IMR-90 (cell line): ENCODE measurements at places on chromosomes 3 and 15.

DNA sequence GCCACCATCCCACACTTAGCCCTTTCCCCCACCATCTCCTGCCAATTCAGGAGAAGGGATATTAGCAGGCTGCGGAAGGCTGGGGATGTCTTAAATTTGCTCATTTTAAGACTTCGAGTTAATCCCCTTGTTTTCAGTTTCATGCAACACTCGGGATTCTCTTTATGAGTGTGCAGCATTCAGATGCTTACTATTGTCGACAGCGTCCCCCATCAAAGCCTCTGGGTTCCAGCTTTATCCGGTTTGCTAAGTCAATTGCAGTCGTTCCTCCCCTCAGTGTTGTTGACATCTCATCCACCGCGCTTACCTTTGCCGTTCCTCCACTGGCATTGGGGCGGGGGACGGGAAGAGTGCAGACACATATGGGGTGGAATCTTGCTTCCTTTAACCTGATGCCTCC, 220.2 kb downstream of the VPS13C start:
- DNase-seq = no peak

DNA sequence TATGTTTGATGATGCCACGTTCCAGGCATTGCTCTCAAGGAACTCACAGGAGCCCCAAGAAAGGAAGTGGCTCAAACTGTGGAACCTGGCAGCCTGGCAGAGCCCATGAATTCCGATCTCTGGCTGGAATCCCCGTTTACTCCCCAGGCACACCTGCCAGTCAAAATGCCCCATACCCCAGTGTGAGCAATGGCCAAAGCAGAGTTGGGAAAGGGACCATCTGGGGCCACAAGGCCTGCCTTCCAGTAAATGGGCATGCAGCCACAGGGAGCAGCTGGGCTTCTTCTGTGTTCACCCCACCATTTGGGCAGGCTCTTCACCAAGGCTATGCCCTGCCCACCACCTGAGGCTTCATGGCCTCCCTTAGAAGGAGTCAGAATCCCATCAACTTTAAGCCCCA, 257.0 kb upstream of the GOLGA6L4 start:
- DNase-seq = no peak

- peak; percentile 10 for DNase-seq
These were observed 2.2 kb downstream of the POLG start for GRCh38 chr15:89332446-89332845.

GRCh38 chr3:139629033-139629432, 48.7 kb downstream of the NMNAT3 start:
- DNase-seq = peak; percentile 2

GRCh38 chr3:123071146-123071545, 4.3 kb downstream of the PDIA5 start:
- peak; percentile 51 for DNase-seq

DNA sequence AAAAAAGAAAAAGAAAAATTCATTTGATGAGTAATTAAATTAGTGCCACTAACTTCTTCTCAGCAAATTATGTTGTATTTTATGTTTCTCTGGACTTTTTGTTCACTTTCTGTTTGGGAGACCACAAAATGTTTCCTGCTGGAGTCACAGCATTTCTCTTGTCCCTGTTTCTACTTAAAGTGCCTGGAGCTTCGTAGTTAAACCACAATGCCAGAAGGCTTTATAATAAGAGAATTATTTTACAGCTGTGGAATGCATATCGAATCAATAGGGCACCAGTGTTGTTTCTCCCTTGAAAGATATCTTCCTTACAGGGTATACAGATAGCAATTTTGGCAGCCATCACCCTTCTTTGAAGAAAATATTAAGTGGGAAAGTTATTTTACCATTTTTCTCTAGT, 3.2 kb downstream of the DTWD1 start:
- DNase-seq = peak; percentile 44

DNA sequence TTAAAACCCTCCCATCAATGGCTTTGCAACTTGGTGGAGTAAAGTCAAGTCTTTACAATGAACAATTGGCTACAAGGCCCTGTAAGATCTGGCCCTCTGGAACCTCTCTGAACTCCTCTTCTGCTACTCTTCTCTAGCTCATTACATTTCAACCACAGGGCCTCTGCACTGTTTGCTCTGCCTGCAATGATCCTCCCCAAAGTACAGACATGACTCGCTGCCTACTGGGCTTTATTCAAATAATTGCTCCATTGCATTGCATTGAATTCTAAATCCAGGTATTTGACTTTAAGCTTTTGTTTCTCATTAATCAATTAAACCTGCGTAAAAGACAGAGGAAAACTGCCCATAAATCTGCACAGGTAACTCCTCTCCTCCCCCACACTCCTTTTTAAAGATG, 96.7 kb downstream of the CD47 start:
- DNase-seq = no peak

- DNase-seq = peak; percentile 77
These were observed 1.1 kb downstream of the CMTM7 start for GRCh38 chr3:32392536-32393302.

DNA sequence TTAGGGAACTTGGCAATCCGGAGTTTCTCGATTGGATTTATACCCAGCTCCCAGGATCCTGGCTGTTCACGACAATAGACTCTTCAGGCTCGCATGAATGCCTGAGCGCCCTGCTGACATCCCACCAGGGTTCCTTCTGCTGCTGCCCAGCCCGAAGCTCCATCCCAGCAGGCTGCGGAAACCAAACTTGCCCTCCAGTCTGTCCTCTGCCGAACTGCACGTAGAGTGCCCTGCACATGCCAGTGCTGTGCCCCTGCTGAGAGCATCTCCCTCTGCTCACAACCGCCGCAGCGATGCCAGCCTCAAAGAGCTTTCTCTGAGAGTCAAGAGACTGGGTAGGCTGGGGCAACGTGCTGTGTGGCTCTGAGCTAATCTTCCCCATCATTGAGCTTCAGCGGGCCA, 6.9 kb downstream of the ADAMTS7 start:
- DNase-seq = no peak

DNA sequence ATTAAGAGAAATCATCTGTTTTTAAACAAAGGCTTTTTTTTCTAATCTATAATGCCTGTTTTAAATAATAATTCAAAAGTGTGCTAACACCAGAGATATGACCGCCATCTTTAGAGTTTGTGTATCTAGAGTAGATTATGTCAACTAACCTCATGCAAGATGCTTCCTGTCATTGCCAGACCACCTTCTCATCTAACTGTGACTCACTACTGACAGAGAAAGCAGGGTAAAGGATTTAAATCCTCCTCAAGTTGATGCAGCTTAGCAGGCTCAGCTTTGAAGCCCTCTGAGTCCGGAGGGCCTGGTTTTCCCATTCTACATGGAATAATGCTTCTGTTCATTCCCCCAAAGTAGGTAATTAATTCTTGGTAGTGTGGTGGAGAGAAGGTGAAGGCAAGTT, 108.5 kb downstream of the ECT2 start:
- DNase-seq = peak; percentile 17

GRCh38 chr15:80070840-80071239, 11.4 kb downstream of the ZFAND6 start:
- DNase-seq = peak; percentile 58

DNA sequence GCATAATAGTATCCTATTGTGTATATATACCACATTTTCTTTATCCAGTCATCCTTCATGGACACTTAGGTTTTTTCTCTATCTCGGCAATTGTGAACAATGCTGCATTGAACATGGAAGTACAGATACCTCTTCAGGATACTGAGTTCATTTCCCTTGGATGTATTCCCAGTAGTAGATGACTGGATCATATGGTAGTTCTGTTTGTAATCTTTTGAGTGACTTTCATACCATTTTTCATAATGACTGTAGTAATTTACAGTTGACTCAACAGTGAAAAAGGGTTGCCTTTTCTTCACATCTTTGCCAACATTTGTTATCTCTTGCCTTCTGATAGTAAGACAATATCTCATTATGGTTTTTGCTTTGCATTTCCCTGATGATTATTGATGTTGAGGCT, 21.8 kb downstream of the MYH15 start:
- DNase-seq = peak; percentile 93

- DNase-seq = no peak
These were observed 29.8 kb upstream of the CMTM6 start for GRCh38 chr3:32532434-32532833.

DNA sequence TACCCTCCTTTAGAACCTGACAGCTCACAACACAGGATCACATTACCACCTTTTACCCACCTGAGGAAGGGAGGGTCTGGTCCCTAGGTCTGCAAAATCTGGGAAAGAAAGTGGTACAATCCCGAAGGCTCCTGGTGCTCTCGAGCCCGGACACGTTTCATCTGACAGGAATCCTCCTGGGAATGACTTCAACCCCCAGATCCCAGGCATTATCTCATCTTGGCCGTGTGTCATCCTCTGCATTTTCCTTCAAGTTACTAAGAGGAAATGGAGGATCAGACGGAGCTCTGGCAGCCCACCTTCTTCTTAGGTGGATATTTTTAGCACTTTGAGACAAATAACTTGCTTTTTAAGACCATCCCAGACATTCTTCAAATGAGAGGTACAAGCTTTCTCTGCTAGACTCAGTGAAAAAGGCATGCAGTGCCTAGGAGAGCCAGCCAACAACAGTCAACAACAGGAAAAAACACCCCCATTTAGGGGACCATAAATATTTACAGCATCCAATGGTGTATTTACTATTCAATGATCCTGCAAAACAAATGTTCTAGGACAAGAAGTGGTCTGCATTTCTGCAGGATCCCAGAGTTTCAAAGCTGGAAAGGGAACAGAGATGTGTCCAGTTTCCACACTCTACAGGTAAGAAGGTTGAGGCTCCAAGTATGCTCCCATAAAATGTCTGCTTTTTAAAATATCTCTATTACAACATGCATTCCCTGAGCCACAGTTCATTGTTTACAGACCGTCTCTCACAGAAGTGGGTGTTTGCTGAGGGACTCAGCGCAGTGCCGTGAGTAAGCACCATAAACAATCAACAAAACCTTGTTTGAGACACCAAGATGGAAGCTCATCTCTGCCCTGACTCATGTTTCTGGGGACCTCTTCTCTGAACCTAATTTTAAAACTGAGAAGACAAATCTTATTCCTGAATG, 38.3 kb upstream of the ARHGEF3 start:
- DNase-seq = peak; percentile 87

GRCh38 chr3:159169828-159170227, 368.0 kb downstream of the MFSD1 start:
- peak; percentile 53 for DNase-seq

GRCh38 chr15:33068007-33068481, 126.5 kb downstream of the FMN1 start:
- no peak for DNase-seq

GRCh38 chr15:101250873-101251829, 697 bp downstream of the CHSY1 start:
- no peak for DNase-seq

- DNase-seq = no peak
These were observed 331.5 kb upstream of the CFAP20DC start for GRCh38 chr3:59381282-59381681.

- no peak for DNase-seq
These were observed 36.3 kb downstream of the ASTE1 start for GRCh38 chr3:130990282-130990681.

DNA sequence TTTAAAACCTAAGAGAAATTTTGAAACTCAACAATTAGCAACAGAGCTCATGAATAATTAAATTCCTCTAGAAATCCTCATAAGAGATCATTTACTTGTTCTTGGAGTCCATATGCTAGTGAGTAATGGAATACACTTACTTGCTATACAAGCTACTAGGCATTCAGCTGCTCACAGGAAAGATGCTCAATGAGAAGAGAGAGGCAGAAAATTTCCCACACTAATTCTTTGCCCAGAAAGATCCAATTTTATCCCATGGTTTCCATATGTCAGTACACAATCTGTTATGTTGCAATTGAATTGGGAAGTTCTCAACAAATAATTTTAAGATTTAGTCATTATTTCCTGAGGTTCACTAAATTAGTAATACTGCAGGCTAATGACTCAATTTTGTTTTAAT, 310.4 kb downstream of the RYR3 start:
- DNase-seq = no peak

GRCh38 chr15:39512643-39513042, 68.2 kb upstream of the THBS1 start:
- DNase-seq = no peak

GRCh38 chr3:84547971-84548970, 410.5 kb upstream of the CADM2 start:
- DNase-seq = no peak

DNA sequence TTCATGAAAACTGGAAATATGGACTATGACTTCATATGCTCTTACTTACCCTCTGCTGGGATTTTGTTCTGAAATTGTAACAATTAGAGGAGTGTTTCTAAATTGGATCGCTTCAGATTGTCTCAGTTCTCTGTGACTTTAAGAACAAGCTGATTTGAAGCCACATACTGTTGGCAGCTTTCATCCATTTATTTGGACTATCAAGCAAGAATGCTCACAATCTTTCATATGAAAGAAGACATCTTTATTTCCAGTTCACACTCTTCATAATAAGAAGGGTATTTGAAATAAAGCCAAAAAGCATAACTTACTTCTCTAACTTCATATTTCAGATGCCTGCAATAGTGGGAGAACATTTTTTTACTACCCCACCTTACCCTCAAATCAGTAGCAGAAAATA, 491.6 kb upstream of the TPRG1 start:
- peak; percentile 24 for DNase-seq

DNA sequence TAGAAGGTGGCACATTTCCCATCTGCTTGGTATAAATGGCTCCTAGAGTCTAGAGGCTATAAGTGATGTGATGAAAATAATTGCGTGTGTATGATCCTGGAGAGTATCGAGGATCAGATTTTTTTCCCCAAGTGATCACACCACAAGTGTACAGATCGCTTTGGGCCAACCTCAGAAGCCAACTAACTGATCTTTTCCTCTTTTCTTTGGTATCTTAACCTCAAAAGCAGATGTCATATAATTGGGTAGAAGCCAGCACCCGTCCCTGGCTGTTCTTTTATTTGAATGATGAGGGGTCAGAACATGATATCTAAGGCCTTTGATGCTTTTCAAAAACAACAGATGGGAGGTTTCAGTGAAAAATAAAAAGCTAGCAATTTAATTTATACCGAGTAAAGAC, 3.3 kb downstream of the P2RY14 start:
- no peak for DNase-seq

DNA sequence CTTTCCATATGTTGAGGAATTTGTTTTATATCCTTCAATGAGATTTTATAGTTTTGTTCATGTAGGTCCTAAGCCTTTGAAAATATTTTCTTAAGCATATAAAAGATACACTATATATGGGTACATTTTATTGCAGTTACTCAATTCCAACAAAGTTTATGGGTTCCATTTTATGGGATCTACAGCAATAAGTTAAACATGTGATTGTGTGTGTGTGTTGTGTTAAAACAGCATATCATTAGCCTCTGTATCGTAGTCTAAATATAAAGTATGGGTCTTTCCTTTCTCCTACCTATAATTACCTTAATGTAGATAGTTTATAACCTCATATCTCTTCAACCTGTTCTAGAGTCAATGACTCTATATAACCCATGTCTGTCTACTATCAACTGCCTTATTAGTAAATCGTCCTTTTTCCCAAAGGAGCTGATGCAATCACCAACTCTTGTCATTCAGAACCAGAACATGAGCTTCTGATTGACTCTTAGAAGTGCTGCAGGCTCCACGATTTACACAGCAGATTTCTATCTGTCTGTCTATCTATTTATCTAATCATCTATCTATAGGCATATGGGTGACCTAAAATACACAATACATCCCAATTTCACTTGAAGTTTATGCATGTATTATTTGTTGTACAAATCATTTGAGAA, 512.6 kb upstream of the CBLB start:
- DNase-seq = no peak

GRCh38 chr15:100350434-100351226, 8.9 kb upstream of the ADAMTS17 start:
- peak; percentile 55 for DNase-seq

GRCh38 chr15:65310431-65311137, 6.1 kb downstream of the RNU5B-1 start:
- DNase-seq = peak; percentile 15
